AG09309 (cell line): ENCODE measurements at places on chromosomes 1 and 21.

GRCh38 chr1:156221986-156222692 is 9.3 kb downstream of the PMF1 start:
- DNase-seq, result no peak

DNA sequence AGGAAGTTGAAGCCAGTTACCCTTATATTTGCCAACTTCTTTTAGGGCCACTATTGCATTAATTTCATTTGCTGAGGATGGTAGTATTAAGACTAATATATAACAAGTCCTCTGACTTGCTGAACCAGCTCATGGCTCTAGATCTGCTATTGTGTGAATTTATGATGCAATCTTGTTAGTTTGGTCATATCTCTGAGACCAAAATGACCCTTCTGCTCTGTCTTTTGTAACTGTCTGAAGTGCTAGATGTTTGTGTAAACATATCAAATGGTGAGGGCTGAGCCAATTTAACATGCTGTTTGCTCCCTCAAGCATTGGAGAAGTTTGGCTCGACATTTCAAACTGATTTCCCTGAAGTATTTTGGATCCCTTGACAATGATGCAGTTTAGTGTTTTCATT is 106.9 kb upstream of the PTGFR start:
- DNase-seq, result no peak

DNA sequence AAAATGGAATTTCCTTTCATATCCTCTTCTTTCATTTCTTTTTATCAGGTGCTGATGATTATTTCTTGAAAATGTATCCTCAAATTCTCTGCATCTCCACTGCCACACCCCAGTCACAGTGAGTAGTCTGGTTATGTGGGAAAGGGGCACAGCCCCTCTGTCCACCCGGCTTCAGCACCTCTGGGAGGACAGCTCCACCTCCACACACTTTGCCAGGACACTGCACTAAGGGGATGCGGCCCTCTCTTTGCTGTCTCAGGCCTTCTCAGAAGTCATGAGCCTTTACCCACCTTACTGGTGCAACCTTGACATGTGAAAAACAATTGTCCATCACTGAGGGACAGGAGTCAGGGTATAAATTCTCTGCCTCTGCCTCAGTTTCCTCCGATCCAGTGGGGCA is 433.1 kb downstream of the PCP4 start:
- no peak for DNase-seq

DNA sequence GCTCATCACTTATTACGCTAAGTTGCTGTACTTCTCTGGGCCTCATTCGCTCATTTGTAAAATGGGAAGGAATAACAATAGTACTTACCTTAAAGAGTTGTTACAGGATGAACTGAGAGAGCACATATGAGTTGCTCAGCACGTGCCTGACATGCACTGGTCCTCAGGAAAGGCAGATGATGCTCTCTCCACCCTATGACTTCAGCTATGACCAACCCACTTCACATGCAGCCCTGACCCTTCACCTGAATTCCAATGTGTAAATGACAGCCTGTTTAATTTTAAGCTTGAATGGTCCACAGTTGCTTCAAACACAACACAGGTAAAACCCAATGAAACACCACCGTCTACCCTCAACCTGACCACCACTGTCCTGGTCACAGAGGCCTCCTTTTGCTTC is 32.9 kb downstream of the GADD45A start:
- no peak for DNase-seq

GRCh38 chr21:32889596-32889995 is 118.0 kb upstream of the PAXBP1 start:
- no peak for DNase-seq

DNA sequence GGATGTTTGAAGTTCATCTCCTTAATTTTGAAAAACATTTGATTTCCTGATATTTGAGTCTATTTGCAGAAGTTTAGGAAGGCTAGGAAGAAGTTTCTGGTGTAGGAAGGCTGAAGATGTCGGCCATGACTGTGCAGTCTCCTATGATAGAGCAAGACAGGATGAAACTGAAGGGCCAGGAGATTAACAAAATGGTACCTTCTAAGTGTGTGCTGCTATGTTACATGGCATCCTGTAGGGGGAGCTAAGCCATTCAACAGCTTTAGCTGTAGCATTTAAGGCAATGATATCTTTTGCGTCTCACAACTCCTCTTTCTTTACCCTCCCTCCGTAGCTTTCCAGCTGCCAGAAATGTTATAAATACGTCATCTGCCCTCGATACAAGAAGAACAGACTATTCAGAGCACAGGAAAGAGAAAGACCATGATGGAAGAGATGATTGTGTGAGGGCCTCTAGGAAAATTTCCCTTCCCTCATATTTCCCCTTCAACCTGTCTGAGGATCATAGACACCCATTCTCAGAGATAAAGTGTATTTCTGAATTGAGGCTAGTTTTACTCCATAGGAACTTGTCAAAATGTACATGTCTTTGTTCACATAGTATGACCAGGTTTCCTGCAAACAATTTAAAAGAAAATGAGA is 61.1 kb downstream of the XCL1 start:
- DNase-seq, result peak; percentile 10

GRCh38 chr1:168755800-168756418 is 26.9 kb upstream of the DPT start:
- no peak for DNase-seq

GRCh38 chr21:31660259-31660565 is 719 bp downstream of the SOD1 start:
- no peak for DNase-seq

DNA sequence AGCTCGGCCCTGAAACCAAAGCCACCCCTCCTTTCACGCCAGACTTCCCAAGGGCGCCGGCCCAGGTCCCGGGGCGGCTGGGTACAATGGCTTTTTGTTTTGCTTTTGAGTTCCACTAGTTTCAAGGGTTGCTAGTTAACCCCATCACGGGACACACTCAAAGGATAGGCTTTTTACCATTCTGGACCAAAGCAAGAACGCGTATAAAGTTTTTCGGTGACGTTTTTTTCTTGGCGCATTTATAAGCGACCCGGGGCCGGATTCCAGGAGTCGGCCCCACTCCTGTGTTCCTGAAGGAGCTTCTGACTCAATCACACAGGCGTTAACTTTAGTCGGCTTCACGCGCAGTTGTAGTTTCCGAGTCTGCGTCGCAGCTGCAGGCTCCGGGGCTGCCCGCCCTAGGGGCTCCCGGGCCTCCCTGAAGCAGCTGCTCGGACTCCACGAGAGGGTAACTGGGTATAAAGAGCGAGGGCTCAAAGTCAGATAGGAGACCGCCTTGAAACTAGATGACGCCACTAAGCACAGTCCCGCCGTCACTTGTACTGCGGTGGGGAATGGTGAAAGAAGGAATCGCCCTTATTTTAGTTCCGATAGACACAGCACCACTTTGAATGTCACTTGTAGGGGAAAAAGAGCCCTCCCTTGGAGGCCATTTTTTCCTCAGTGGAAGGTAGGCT is 707 bp upstream of the KLHL21 start:
- no peak for DNase-seq

DNA sequence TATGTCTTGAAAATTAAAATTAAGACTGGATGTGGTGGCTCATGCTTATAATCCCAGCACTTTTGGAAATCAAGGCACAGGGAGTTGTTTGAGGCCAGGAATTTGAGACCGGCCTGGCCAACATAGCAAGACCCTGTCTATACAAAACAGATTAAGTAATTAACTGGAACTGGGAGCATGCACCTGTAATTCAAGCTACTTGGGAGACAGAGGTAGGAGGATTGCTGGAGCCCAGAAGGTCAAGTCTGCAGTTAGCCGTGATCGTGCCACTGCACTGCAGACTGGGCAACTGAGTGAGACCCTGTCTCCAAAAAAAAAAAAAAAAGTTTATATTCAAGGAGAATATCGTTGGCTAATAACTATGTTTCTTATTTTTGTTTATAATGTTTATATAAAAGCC is 139.2 kb downstream of the USP25 start:
- DNase-seq, result no peak

DNA sequence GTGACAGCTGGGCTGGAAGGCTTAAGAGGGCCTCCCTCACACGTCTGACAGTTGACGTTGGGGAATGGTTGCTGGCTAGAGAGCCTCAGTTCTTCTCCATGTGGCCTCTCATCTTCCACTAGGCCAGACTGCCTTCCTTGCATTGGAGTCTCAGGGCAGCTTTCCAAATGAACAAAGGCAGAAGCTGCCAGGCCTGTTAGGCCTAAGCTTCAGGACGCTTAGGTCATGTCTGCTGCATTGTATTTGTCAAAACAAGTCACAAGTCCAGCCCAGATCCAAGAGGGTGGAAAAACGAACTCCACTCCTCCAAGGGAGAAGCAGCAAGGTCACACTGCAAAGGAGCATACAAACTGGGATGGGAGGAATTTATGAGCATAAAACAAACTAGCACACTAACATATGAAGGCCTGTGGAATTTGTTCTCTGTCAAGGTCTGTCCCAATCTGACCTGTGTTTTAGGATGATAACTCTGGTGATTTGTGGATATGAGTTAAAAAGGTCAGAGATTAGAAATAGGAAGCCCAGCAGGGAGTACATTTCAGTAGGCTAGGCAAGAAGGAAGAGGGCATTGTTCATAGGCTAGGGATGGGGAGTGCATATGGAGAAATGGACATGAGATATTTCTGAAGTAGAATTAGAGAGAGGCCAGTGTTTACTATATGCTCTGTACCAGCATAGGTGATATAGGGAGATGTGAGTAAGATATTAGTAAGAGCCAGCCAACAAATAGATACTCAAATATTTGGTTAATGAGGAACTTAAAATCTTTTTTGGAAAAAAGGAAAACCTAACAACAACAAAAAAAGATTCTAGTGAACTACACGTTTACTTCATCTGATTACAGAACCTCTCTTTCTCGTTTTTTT is 29.1 kb upstream of the CNN3 start:
- no peak for DNase-seq

GRCh38 chr21:25837533-25838265 is 102.9 kb downstream of the GABPA start:
- no peak for DNase-seq
